Ammon's horn (tissue), 1 donor: ENCODE measurements at places on chromosomes 5 and 9.

DNA sequence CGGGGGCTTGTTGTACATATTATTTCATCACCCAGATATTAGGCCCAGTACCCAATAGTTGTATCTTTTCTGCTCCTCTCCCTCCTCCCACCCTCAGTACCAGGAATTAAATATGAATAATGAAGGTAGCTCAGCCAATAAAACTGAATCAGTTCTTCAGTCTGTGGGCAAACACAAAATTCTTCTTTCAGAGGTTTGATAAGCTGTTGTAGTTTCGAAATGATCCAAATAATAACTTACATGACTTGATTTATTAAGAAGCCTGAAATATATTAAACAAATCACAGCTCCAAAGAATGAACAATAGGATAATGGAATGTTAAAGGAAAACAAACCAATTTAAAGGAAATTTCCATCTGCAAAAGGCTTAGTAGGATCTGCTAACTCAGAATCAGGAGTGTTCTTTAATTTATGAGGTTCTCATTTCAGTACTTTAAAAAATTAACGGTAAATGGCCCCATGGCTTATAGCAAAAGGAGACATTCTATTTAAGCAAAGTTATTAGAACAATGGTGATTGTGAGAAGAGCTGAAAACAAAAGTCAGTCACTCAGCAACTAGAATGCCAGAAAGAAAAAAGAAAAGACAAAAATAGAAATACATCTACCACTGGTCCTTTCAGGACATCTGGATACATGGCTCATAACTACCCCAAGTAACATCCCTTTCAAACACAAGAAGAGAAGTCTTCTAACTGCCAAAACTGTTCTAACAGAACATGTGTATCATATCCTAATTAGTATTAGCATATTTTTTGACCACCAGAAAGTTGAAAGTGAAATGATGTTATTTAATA, 62.4 kb downstream of the NR3C1 start:
- no peak for DNase-seq

- no peak for DNase-seq
These were observed 659.4 kb upstream of the ADAMTS16 start for GRCh38 chr5:4480528-4481349.

DNA sequence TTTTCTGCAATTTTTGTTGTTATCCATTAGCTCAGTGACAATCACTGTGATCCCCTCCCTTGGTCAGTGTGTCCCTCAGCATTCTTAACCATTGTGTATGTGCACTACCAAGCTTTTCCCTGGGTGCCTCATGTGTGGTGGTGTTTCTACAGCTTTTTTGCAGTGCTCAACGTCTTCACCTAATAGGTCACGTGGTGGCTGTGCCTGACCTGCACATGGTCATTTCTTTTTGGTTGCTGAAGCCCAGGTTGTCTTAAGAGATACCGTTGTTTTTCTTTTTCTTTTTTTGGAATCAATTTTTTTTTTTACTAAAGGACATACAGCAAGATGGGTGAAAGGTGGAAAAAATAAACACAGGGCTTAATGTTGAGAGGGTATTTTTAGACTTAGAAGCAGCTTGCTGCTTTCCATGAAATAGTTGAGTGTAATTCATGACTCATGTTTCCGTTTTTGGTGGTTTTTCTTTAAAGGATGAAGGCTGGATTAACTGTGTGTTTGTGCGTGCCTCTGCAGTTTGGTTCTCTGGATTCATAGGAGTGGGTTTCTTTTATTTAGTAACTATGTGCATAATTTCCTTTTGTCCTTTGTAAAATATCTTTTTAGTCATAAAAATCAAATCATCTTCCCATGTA, 22.2 kb downstream of the SH3GL2 start:
- no peak for DNase-seq

GRCh38 chr5:123303802-123304201, 119.4 kb downstream of the CEP120 start:
- no peak for DNase-seq

GRCh38 chr9:15529566-15530324, 19.0 kb upstream of the PSIP1 start:
- DNase-seq = no peak

DNA sequence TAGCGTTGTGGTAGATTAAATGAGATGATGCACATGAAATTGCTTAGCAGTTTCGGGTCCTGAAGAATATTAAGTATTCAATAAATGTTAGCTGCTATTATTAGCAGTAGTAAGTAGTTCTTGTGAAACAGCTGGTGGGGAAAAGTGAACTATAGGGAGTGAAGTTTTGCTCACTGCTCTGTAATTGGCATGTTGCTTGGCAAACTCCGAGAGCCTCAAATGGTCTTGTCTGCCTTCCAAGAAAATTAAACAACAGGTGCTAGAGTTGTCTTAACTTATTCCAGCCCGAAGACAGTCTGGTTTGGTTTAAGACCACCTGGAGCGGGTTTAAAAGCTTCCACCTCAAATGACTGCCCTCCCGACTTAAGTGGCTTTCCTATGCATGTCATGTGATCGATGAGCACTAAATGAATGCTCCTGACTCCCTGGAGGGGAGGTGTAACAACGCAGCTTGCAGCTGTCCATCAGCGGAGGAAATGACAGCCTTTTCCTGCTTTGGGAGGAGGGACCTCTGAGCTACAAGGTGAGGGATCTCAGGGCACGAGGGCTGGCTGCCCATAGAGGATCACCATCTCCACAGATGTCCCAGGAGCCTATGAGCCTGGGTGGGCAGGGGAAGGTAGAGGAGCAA, 202.9 kb upstream of the PANK3 start:
- no peak for DNase-seq

GRCh38 chr9:33443047-33443446, 4.3 kb downstream of the AQP3 start:
- DNase-seq = no peak

- peak; percentile 47 for DNase-seq
These were observed 126.2 kb upstream of the DMRT1 start for GRCh38 chr9:715300-715699.

DNA sequence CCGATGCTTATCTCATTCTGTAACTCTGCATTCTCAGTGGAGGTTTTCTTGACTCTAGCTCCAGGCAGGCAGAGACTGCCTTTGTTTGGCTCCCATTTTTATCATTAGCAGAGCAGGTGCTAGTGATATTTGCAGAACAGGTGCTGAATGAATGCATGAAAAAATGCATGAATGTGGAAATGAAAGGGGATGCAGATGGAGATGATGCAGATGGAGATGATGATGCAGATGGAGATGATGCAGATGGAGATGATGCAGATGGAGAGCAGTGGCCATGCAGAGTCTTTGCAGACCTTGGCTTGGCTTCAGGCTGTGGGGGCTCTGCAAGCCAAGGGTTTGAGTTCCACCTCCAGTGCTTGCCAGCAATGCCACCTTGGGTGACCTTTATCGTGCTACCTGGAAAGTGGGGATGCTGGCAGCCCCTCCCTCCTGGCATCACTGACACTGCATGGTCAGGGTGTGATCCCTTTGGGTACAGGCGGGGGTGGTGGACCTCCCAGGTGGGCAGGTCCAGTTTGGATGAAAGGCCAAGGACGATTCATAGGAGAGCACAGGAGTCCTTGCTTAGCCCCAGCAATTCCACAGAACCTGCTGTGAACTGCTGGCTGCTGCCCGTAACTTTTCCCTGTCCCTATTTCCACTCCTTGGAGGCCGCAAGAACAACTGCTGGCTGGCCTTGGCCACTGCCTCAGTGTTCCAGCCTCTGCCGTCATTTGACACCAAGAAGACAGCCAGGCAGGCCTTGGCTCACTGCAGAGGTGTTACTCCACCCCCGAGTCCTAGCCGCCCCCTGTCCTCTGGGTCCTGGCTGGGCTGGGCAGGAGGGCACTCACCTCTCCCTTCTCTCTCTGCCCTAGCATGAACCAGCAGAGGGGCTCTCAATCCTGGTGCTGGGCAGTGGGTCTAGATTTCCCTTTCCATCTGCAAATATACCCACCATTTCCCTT, 33.0 kb downstream of the ERGIC1 start:
- DNase-seq = peak; percentile 56
